ENCODE measurements at places on chromosomes 3 and 15.
A peak's percentile ranks its signal among the peaks of the same experiment; 100 is the strongest.

DNA sequence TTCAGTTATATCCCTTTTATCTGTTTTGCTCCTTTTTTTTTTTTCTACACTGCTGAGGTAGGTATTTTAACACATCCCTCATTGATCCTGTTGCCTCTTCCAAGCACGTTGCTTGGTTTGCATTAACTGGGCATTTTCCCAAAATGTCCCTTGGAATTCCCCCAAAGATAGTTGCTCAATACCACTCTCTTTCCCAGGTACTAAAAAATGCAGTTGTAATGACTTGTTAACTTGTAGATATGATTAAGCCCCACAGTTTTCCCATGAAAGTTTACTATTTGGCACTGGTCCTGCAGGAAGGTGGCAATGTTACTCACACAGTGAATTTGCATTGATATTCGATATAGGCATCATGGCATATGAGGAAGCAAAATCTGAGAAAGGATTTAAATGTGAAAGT lies 67.1 kb downstream of the GRM7 start:
- no peak for DNase-seq

DNA sequence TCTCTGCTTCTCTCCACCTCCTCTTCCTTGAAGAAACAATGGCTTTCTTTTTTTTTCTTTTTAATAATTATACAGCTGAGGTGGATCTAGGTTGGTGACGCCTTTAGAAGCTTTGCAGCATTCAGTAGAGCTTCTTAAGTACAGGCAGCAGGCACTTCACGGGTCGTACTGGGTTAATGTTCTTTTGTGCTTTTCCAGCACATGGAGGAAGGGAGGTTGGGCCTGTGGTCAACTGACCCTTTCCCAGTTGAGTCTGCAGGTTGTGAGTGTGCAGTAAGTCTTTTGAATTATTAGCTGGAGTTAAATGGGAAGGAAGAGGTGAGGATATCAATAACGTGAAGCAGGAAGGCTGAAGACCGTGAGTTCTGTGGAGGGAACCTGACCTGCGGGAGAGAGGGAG lies 7.0 kb downstream of the TRAK1 start:
- no peak for DNase-seq

DNA sequence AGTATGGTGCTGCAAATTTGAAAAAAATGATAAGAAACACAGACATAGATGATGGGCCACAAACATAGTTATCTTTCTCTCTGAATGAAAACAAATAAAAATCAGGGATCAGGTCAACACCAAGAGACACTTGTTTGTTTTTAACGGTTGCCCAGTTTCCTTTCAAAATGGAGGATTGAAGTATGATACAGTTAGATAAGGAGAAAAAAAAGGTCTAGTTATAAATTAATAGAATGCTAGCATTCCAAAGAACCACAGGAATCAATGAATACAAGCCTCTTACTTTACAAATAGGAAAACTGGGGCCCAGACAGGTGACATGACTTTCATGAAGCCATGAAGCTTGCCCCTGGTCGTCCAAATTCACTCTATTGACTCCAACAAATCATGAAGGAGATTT lies 305.1 kb downstream of the ZNF621 start:
- no peak for DNase-seq

DNA sequence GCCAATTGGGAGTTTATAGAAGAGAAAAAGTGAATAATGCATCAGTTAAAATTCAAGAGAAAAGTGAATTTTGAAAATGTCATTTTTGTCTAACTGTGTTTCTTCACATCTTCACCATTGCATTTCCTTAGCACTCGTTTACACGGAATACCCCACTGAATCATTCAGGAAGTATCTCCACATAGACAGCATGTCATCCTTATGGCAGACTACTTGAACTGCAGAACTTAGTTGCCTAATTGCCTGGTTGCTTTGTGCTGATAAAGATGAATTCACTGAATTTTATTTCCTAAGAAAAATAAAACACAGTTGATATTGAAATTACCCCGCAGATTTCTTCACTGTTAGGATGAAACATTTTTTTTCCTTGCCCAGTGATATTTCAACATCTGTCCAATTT lies 627.1 kb downstream of the ROBO1 start:
- DNase-seq: no peak

DNA sequence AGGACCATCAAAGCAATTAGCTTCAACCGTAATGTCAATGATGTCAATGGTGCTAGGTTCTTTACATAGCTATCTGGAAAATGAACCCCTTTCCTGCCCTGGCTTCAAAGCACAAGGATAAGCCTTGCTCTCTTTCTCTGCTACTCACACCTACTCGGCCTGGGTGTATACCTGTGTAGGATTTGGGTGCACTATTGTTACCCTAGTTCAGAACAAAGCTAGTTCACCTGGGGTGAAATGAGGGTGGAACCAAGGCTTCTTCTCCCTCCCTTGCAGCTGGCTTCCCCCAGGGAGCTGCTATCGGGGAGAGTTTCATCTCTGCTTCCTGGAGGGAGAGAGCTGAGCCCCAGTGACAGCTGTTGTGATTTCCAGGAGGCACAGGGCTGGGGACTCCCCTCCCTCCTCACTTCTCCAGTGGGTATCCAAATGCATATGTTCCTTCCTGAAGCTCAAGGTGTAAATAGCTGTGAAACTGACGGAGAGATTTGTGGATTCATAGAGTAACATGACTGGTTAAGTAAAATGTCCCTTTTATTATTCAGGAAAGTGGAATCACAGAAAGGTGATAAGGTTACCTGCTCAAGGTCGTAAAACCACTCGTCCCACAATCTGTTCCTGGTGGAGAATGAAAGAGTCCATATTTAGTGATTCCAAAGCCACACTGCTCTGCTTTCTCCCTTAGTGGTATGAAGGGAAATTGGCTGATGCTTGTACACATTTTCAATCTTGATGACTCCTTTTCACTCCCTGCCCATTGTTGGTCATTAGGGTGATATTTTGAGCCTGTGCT lies 11.8 kb upstream of the C3orf70 start:
- no peak for DNase-seq

GRCh38 chr3:135056084-135056730 lies 261.1 kb downstream of the EPHB1 start:
- no peak for DNase-seq

DNA sequence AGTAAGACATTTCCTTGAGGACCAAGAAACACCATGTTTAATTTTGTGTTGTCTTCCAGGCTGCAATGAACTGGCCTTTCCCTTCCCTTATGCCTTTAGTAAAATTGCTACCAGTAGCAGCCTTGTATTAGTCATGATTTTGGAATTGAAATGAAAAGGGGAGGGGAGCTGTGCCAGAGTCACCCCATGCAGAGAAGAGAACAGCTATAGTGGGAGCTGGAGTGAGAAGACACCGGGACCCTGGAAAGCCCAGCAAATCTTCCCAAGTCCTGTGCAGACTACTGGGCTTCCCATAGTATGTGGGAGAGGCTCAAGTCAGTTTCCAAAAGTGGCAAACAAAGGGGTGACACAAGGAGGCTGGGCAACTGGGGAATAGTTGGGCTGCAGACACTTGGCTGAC lies 178.5 kb downstream of the NR1D2 start:
- DNase-seq: no peak

- DNase-seq: peak; percentile 87
These were observed 993 bp upstream of the SIAH2 start for GRCh38 chr3:150763841-150764483.

- no peak for DNase-seq
These were observed 1.4 kb downstream of the CRTC3 start for GRCh38 chr15:90531147-90531546.

DNA sequence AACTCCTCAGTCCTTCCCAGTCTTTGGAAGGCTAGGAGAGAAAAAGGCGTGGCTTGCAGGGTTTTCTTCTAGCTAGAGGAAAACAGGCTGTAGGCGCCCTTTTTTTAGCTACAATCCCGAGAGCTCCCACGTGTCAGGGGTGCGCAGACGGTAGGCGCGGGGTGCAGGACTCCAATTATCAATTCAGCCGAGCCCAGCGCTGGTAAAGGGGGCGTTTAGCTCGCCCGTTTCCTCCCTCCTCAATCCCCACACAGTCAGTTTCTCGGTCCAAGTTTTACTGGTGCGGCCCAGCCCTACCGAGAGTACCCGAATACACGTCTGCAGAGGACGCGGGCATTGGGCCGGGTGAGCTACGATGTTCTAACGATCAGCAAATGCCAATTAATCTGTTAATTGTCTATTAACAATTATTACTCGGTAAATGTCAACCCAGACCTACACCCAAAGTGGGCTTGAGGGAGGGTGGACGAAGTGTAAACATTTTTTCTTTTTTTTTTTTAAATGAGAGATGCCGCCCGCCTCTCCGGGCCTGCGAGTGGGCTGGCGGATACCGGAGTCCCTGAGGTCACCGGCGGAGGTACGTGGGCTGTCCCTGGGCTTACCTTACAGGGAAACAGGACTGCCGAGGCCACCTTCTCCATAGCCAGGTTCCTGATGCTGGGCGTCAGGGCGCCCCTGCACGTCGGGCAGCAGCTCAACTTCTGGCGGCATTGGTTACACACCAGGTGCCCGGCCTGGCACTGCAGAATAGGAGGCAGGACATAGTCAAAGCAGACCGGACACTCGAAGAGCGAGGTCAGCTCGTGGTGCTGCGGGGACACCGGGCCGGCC lies 923 bp downstream of the SIAH2 start:
- peak; percentile 66 for DNase-seq

- DNase-seq: no peak
These were observed 139.4 kb downstream of the FHIT start for GRCh38 chr3:61111825-61112224.

- peak; percentile 49 for DNase-seq
These were observed 29.7 kb downstream of the ZBBX start for GRCh38 chr3:167350245-167350862.

DNA sequence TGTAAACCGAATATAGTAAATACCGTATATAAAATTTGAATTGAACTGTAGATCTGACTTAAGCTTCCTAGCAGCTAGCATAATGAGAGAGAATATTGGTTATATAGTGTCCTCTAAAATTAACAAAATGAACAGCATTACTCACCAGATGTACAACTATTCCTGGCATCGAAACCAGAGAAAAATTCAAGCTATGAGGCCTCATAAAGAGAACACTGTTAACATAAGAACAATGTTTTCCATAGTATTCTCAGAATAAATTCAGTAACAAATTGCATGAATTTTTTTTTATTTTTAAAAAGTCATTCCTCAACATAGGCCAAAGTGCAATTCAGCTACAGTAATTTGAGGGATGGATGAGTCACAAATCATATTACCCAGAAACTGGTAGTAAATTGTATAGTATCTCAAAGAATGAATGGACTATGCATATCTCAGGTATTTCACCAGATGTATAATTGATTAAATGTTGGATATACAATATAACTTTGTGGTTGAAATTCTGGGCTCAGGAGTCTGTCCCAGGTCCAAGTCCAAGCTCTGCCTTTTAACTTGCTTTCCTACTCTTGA lies 5.0 kb downstream of the TMEM207 start:
- DNase-seq: no peak

GRCh38 chr15:56208641-56209155 lies 35.0 kb downstream of the RFX7 start:
- DNase-seq: no peak

DNA sequence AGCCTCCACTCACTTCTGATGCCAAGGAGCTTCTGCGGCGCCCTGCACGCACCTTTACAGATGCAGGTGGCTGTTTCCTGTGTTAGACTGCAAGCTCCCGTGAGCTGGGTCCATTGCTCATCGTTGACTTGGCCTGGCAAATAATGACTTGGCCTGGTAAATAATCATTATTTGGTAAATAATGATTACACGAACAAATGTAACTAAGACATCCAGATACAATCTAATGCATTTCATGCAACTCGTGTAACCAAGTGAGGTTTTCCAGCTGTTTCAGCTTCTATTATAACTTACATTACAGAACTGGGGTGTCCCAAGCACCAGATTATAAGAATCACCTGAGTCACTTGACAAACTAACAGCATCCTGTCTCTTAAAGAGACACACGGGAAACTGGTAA lies 92.1 kb upstream of the BHLHE40 start:
- DNase-seq: no peak

GRCh38 chr3:134817297-134817696 lies 22.2 kb downstream of the EPHB1 start:
- DNase-seq: no peak

DNA sequence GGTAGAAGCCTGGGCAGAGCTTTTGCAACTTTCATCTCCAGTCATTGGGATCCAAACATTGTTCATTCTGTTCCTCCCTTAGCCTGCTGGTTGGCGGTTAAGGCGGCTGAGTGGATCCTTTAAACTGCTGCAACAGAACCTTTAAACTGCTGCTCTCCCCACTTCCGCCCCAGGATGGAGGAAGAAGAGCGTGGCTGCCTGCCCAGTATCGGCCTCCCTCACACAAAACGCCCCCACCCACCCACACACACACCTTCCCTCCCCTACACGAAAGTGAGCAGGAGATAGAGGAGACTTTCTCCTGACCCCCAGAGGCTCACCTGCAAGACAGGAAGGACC lies 460 bp upstream of the ZMAT3 start:
- peak; percentile 72 for DNase-seq

DNA sequence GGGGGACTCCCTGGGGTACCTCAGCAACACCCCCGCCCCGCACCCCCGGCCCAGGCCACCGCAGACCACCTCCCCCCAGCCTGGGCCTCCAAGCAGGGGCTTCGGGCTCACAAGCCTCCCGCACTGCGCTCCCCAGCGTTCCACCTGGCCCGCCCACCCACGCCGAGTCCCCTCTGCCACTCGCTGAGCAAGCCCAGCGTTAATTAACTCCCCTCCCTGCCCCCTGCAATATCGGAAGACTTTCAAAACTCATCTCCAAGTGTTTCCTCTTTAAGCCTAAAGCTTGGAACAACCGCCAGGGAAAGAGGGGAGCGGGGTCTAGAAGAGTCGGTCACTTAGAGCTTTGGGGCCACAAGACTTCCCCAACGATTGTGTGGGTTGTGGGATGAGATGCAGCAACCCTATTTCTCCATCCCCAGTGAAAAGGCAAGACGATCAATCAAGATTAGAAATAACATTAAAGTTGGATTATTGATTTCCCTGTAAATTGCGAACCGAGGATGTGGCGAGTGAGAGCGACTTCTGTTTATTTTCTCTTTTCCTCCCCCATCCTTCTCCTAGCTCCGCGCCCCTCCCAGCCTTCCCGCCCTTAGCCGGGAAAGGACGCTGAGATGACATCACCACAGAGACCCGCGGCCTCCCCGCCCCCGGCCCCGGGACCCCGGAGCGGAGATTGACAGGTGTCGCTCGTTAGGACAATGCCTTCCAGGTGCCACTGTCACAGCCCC lies 30.2 kb downstream of the NR2F2 start:
- no peak for DNase-seq

GRCh38 chr15:58258501-58259292 lies 120.5 kb downstream of the AQP9 start:
- no peak for DNase-seq

GRCh38 chr15:65089206-65089824 lies 12.8 kb downstream of the KBTBD13 start:
- no peak for DNase-seq

DNA sequence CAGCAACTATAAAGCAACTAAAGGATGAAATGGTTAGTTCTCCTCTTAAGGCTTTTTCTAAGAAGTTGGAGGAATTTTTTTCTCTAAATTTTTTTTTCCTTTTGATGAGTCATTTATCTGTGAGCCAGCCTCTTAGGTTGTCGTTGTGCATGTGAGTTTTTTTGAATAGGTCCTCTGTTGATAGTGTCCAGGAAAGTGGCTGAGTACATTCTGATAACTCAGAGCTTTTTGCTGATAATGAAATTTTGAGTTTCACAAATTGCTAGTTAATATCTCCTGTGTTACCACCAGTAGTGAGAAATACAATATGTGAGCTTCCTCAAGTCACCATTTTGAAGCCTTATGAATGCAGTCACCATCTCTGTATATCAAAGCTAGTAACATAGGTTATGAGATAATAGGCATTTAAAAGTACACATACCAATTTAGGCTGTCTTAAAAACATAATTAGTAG lies 7.1 kb upstream of the LXN start:
- DNase-seq: peak; percentile 93
